ENCODE measurements at places on chromosomes 5 and 9.

- DNase-seq: no peak
These were observed 894 bp downstream of the LRRTM2 start for GRCh38 chr5:138874241-138874640.

DNA sequence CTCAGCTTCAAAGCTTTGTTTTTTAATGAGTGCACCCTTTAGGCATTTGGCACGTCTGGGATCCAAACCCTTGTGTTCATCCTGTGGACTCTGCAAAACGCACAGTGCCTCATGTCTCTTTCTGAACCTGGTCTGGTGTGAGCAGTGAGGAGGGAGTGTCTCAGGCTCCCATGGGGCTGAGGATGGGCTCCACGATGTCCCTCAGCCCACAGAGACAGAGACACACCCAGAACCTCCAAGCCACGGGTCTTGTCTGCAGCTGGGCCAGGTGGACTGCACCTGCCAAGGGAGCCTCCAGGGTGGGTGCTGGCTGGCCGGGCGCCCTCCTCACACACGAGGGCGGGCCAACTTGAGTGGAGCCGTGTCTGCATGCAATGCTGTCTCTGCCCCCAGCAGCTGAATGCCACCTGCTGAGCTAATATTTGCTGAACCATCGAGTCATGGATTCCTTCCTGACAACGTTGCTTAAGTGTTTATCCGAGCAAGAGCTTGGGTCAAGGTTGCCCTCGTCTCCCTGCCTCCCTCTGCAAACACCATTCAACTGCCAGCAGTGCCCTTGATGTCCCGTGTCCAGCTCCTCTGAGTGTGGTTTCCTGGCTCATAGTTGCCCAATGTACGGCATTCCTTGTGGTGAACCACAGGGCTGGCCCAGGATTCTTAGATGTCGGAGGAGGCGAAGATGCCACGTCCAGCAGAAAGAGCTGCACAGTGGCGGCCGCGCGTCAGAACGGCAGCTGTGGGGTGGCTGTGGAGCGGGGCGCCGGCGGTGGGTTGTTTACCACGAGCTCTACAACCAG lies 31.4 kb upstream of the LPCAT1 start:
- no peak for DNase-seq

DNA sequence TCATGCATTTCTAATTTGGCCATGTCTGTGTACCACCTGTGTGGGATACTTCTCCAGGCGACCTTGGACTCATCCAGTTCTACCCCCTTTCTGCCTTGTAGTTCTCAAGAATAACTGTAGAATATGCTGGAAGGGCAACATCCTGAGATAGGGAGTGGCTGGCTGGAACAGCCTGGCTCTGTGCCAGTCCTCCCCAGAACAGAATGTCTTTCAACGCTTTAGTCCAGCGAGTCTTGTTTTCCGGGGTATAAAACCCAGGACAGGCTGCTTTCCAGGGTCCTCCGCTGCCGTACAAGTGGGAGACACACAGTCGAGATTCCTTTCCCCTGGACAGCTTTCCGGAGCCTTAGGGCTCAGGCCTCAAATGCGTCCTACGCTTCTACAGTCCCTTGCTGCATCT lies 45.4 kb upstream of the XPA start:
- DNase-seq: no peak

GRCh38 chr9:122808141-122808540 lies 8.2 kb downstream of the OR1K1 start:
- DNase-seq: no peak

- no peak for DNase-seq
These were observed 250.6 kb downstream of the SPOCK1 start for GRCh38 chr5:137248527-137248926.

- DNase-seq: no peak
These were observed 910 bp upstream of the GARNL3 start for GRCh38 chr9:127263664-127264063.

GRCh38 chr9:91995000-91995655 lies 45.1 kb upstream of the ROR2 start:
- DNase-seq: no peak

GRCh38 chr5:146399481-146399880 lies 47.7 kb upstream of the TCERG1 start:
- DNase-seq: no peak

DNA sequence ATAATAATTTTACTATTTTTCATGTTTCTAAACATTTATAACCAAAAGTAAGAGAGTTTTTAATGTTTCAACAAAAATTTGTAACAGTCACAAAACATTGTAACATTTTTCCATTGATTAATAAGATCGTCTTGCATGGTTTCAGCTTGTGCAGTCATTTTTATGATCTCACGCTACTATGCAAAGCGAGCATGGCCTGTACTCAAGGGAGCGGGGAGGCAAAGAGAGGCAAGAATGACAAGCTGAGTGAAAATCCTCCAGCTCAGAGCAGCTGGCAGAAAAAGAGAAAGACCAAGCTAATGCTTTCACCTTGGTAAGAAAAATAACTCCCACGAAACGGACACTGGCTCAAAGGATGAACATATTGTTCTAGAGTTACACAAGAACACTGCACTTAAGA lies 90.0 kb upstream of the SV2C start:
- no peak for DNase-seq

DNA sequence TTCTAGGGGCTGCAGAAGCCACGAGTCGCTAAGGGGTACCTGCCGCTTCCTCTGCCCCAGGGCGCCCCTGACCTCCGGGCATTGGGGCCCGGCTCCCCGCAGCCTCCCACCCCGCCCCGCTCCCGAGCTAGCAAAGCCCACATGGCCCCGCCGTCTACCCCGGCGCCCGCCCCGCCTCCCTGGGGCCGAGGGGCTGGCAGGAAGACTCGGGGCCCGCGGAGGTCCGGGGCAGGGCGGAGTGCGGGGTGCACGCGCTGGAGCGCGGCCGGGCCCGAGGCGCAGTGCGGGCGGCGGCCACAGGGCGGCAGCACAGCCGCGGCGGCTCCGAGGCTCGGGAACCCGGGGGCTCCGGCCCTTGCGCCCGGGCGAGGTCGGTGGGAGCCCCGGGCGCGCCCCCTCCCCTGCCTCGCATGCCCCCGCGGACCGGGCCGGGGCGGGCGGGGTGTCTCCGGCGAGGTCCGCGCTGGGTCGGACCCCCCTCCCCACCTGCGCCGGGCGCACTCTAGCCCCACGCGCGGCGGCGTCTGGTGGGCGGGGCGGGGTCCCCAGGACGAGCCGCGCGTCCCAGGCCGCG lies 6.7 kb downstream of the NRARP start:
- no peak for DNase-seq

Data from left renal cortex interstitium (tissue), 4 donors.